ENCODE measurements at places on chromosomes 5 and 9.

GRCh38 chr9:96423985-96424336 is 5.8 kb upstream of the ZNF367 start:
- no peak for DNase-seq

DNA sequence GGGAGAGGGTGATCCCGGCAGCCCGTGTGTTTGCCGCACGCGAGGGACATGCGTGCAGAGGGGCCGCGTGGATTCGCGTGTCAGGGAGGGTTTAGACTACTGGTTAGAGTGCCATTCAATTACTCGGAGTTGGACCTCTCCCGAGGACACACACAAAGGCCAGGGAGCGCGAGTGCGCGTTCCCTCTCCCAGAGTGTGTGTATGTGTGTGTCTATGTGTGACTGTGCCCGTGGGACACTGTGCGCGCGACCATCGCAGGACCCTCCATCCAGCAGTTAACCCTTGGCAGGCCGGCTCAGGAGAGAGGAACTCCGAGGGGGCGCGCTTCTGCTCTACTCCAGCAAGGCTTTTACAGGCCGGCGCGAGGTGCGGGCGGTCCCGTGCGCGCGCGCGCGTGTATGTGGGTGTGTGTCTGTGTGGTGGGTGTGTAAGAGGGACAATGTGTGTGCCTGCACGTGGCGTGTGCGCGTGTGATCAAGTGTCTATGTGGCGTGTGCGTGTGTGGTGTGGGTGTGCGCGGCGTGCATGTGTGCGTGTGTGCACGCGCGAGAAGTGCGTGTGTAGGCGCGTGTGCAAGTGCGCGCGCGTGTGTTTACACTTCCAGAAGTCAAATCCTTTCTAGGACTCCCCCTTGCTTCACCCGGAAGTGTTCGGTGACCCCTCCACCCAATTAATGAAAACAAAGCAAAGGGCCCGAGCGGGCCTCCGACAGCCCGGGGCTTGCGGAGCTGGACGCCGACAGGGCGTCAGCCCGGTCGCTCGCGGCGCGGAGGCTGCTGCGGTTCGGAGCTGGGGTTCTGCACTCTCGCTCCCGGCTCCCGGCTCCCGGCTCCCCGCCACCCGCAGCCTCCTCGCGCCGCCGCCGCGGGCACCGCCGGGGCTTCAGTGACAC is 75.3 kb upstream of the TBCA start:
- no peak for DNase-seq

DNA sequence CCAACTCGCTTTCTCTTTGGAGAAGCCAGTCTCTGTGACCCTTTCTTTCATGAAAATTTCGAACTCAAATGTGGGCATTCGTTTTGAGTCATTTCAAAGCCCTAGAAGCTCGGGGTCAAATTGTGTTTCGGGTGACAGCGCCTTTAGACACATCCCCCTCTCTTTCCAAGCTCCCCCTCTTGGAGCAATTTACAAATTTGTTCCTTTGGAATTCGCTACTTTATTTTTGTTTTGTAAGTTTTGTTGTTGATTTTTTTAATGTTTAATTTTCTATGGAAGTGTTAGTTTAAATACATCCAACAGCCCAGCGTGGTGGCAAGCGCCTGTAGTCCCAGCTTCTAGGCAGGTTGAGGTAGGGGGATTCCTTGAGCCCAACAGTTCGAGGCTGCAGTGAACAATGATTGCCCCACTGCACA is 4.6 kb upstream of the BARX1 start:
- no peak for DNase-seq

GRCh38 chr5:96155147-96155546 is 193.5 kb upstream of the ELL2 start:
- no peak for DNase-seq

- no peak for DNase-seq
Observed at GRCh38 chr5:146659961-146660360, 144.0 kb upstream of the GPR151 start.

- peak; percentile 43 for DNase-seq
Observed at GRCh38 chr5:41527201-41527779, 16.9 kb upstream of the PLCXD3 start.

DNA sequence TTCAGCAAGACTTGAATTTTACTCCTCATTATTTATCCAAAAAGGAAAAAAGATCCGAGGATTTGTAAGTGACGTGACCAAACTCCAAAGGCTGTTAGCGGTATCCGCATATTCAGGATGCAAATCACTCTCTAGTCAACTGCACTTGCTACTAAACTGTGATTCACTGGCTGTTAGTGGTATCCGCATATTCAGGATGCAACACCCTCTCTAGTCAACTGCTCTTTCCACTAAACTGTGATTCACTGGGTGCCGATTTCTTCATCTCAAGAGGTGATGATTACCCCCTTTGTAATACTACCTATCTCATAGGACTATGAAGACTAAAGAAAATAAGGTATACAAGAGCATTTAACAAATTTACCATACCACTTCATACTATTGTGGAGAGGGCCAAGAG is 5.7 kb downstream of the MAPKAP1 start:
- DNase-seq: peak; percentile 7

All from Panc1 (cell line).